ENCODE measurements at places on chromosomes 3 and 15.

GRCh38 chr3:71219744-71220638, 363.5 kb downstream of the FOXP1 start:
- DNase-seq: peak; percentile 62

GRCh38 chr3:123628996-123629746, 44.3 kb upstream of the HACD2 start:
- no peak for DNase-seq

GRCh38 chr3:26381411-26381810, 241.2 kb upstream of the LRRC3B start:
- no peak for DNase-seq

- DNase-seq: peak; percentile 38
These were observed 6.0 kb upstream of the PLCB2 start for GRCh38 chr15:40313531-40314398.

GRCh38 chr3:188779281-188779980, 392.3 kb upstream of the TPRG1 start:
- DNase-seq: no peak

- DNase-seq: no peak
These were observed 393.8 kb downstream of the ZNF385D start for GRCh38 chr3:21357241-21357640.

- no peak for DNase-seq
These were observed 370.0 kb upstream of the FRG2C start for GRCh38 chr3:75294124-75294523.

DNA sequence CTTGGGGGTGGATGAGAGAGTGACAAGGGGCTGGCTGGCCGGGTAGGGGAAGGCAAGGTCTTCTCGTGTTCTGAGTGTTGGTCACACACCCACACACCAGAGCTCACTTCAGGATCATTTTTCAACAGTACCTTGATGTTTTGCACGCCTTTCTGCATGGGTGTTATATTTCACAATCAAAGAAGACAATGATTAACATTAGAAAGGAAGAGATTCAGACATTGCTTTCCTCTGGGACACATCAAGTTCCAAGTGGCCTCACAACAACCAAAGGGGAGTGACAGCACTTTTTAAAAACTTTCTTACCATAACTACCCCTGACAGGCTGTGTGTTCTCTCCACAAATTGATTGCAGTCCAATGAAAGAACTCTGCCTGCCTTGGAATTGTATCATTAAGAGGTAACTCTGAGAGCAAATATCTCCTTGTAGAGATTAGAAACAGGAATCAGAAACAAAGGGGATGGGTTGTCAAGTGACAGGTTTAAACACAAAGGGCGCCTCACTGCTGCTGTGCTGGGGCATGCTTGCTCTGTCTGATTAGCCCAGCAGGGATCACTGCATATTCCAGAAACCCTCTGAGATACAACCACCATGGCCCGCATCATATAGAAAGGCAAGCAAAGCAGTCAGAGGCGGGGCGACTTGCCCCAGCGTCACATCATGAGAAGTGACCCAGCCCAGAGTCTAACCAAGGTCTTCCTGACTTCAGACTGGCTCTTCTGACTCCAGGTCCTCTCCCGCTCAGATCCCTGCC, 230.8 kb downstream of the FEZF2 start:
- no peak for DNase-seq

GRCh38 chr15:63985221-63986184, 60.8 kb downstream of the DAPK2 start:
- no peak for DNase-seq

GRCh38 chr3:140198242-140198641, 263.3 kb downstream of the CLSTN2 start:
- DNase-seq: no peak

DNA sequence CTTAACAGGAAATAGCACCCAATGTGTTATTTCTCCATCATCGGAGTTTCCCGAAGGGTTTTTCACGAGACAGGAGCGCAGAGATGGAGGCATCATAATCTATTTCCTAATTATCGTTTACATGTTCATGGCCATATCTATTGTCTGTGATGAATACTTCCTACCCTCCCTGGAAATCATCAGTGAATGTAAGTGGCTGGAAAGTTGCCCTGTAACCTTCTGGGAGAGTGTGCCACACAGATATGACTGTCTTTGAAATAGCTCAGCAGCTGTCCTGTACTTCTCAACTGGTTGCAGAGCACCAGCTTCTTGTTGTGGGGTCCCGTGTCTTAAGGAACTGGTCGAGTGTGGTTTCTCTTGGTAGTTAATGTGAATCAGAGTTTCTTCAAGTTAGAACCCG, 1.1 kb downstream of the SLC24A5 start:
- DNase-seq: no peak

DNA sequence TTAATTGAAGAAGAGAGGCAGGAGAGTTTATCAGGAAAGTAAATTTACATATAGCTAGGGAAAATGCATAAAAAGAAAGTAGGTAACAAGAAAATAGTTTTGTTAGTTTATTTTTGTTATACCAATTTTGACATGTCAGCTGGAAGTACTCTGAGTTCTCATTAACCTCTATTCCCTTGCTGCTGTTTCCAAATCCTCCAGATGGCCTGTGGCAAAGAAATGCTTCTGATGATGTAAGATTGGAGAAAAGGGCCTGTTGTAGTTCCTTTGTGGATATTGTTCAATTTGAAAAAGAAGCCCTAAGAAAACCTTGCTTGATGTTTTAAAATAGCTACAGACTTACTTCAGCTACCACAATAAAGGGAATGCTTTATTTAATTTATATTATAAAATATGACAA, 192.9 kb upstream of the SLITRK3 start:
- DNase-seq: no peak

DNA sequence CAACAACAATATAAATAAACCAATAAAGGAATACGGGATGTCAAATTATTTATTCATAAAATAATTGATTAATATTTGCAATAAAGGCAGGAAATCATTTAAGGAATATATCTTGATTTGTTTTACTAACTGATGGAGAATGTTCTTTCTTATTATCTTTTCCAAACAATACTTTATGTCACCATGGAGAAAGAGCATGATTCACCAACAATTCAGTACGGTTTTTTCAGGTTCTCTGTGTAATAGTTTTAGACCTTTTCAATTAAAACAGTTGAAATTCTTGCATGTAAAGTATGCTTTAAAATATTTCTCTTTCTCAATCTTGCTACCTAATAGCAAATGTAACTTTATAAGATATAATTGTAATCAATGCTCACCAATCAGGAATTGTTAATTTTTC, 41.7 kb upstream of the MBNL1 start:
- no peak for DNase-seq

GRCh38 chr3:162492446-162493081, 996.0 kb downstream of the OTOL1 start:
- DNase-seq: no peak

DNA sequence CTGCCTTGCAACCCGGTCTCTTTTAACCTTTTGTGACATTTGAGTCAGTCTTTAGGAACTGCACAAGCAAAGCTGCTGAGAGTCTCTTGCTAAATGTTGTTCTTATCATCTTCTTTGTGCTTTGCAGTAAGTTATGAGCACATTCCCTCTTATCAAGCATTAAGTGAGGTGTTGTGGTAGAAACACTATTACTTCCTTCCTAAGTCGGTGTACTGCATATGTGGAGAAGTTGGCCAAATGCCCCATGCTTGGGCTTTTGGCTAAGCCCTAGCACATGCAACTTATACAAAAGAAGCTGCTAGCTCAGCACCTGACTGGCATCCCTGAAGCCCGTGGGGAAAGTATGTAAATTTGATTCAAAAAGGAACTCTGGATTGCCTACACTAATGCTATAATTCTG, 136.5 kb upstream of the RBMS3 start:
- no peak for DNase-seq

GRCh38 chr3:134609821-134610431, 40.9 kb downstream of the KY start:
- DNase-seq: no peak

DNA sequence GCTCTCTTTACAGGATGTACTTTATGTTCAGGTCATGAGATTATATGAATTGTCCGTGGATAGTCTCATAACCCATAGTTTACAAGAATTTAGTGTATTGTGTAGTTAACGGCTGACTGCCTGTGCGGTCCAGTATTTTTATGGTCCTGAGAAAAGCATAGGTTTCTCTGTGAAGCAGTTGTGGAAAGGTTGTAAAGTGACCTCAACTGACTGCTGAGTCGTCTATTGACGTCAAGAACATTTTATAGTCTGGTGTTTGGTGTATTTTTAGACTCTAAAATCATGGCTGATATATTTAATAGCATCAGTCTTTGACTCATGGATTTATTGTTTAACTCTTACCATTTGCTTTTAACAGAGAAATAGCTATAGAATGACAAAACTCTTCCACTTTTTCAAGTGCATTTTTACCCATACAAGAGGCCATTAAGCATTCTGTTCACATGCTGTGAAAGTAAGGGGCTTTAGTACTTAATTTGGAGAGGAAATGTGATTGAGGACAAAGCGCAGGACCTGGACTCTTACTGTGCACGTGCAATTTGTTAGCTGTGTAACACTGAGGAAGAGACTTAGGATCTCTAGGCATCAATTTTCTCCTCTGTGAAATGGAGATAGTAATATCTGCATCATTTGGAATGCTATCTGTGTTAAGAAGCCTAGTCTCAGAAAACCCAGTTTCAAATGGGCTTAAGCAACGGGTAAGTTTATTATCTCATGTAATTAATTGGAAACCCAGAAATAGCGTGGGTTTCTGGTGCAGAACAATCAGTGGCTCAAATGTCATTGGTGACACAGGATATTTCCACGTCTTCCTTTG, 240.8 kb downstream of the NFKBIZ start:
- DNase-seq: no peak

GRCh38 chr3:111882194-111882593, 23.1 kb downstream of the PHLDB2 start:
- no peak for DNase-seq

DNA sequence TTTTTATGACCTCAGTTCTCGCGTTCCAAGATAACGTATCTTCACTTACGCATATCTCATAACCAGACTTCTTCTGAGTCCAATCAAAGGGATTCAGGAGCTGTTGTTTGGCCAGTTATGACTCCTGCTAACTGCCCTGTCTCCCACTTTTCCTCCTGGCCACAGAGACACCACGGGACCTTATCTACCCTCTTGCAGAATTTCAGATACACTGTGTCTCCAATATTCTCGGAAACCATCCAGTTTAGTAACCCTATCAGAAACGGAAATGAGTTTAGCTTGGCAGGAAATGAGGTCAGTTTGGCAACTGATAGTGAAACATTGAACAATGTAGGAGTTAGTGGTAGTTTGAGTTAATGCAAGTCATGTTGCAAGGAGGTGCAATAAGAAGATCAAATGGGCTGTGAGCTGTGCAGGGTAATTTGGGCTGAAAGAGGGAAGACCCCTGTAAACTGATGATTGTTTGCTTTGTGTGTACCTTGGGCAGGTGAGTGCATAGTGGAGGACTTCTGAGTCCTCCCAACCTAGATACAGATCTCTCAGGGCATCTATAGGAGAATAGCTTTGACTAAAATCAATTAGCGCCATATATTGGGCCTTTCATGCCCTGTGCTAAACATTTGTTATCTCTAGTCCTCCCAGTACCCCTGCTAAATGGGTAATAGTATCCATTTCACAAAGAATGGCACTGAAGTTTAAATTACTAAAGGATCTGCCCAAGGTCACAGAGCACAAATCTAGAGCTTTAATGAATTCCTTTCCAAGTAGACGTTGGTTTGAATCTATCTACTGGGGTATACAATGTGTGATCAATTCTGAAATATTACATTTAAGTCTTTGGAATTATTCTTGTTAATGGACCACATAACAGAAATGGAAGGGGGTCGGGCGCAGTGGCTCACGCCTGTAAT, 41.3 kb upstream of the PIK3CB start:
- DNase-seq: no peak

GRCh38 chr3:135364676-135365075, 569.6 kb downstream of the EPHB1 start:
- no peak for DNase-seq

GRCh38 chr15:89198934-89199333, 22.4 kb downstream of the RLBP1 start:
- DNase-seq: no peak

GRCh38 chr3:183193762-183194689, 31.5 kb upstream of the LAMP3 start:
- DNase-seq: no peak

- no peak for DNase-seq
These were observed 66.8 kb upstream of the RASGRP1 start for GRCh38 chr15:38631119-38632075.

DNA sequence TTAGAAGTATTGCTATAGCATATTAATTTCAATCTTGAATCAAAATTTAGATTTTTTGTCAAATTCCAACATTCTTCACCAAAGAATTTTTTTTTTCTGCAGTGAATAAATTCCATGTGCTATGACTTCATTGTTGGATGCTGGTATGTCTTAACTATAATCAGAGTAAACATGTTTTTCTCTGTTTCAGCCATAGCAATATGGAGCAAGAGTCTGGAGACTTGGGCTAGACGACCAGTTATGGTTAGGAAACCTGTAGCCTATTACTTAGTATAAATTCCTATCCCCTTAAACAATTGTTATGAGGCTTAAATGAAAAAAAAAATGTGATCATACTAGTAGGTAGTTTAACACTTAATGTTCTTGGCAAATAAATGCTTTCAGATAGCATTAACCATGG, 431.9 kb upstream of the FRG2C start:
- DNase-seq: no peak

DNA sequence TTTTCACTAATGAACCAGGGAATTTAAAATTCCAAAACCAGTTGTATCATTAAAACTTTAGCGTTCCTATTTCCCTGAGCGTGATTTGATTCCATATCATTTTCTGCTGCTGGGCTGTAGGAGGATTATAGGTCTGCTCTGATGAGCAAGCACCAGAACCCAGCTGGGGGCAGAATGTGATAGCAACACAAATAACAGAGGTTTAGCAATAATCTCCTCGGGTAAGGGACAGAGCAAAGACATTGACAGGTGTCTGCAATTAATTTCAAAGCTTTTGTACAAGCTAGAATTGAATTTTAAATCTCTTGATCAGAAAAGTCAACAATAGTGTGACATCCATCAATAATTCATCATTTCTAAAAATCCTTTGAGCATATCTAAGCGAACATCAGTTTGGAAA, 163.4 kb upstream of the RAP2B start:
- no peak for DNase-seq

GRCh38 chr3:44074181-44074580, 167.5 kb upstream of the TOPAZ1 start:
- DNase-seq: no peak

- DNase-seq: peak; percentile 47
These were observed 1.0 kb downstream of the NGRN start for GRCh38 chr15:90266485-90266884.

DNA sequence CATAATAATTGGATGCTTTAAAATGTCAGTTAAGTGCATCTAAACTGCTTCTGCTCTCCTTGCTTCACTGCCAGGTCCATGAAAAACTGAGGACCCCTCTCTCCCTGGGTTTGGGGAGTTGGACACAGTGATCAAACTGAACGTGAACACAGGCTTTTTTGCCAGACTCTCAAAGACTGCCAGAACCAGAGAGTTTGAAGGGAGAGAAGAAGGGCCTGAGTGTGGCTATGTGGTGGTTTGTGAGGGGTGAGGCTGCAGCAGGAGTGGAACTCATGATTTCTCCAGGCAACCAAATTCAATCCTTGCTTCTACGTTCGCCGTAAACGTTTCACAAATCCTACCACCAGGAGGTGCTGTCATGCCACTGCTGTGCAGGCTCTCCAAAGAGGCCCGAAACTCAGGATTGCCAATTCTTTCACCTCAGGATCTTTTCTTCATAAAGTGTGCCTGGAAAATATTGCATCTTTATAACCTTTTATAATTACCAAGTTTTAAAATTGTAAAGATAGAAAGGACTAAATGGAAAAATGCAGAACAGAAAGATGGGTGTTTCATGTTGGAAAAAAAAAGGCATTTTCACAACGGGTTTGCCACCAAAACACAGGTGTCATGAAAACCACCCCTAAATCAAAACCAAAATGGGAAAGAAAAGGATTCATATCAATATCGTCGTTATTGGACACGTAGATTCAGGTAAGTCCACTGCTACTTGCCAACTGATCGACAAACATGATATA, 19.7 kb downstream of the TM4SF4 start:
- peak; percentile 68 for DNase-seq
